DMS79 treated with DMSO at 0.1 percent for 48 hours (cell line): ENCODE measurements at places on chromosomes 16 and 17.

- DNase-seq = no peak
These were observed 22.2 kb upstream of the NFATC3 start for GRCh38 chr16:68062910-68063393.

GRCh38 chr16:70161350-70161749 lies 12.2 kb upstream of the CLEC18C start:
- no peak for DNase-seq

- no peak for DNase-seq
These were observed 191.0 kb downstream of the PRKCA start for GRCh38 chr17:66493283-66494019.

- DNase-seq = no peak
These were observed 16.0 kb upstream of the KCNJ16 start for GRCh38 chr17:70059071-70059470.

DNA sequence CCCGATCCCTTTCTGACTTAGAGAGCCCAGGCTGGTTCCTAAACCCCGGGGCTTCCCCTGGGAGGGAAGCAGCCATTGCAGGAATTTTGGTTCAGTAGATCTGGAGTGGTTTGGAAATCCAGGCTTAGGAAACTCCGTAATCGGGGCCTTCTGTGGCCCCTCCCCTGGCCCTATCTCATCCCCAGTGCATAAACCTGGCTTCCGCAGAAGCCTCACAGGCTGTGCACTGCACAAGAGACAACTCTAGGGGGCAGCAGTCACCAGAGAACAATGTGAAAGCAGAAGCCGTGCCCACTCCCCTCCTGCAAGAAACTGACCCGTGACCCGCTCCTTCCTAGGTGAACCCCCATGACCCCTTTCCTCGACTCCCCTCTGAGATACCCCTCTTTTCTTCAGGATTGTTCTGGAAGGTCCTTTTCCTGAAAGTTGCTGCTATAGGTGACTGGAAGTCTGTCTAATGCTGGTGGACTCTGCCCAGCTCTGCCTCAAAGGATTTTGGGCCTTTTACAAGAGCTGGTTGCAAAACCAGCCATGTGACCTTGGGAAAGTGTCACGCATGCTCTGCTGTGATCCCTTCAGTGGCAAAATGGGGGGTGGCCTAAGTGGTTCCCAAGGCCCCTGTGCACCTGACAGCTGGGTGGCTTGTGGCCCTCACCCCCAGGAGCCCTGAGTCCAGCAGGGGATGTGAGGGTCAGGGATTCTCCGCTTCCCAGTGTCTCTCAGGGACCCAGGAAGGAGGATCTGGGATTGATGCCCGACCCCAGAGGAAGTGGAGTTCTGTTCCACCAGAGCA lies 14.4 kb downstream of the GUCY2D start:
- peak; percentile 56 for DNase-seq
